Stimulated activated CD8-positive, alpha-beta memory T cell treated with anti-CD3 and anti-CD28 coated beads, Interleukin-2, amount 100 ng/mL, for 1 hour (primary cell): ENCODE measurements at places on chromosomes 11 and 22.

GRCh38 chr22:19843857-19844376, 10.8 kb downstream of the GNB1L start:
- no peak for DNase-seq

DNA sequence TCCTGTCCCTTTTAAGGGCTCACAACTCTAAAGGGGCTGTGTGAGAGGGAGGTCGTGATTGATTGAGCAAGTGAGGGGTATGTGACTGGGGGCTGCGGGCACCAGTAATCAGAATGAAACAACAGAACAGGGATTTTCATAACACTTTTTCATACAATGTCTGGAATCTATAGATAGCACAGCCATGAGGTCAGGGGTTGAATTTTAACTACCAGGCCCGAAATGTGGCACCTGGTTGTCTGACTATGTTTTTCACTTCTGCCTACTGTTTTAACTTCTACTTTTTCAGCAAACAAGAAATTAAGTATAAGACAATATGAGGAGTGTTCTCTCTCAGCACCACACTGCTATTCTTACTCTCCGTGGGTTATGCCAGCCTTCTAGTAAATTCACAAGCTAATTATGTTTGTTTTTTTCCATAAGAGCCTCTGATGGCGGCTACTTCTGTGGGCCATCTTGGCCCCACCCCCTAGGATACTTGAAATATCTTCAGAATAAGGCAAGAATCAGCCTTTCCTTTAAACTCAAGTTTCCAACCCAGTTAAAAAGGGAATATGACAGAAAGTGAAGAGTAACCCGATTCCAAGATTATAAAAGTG, 552.8 kb upstream of the CHORDC1 start:
- no peak for DNase-seq

DNA sequence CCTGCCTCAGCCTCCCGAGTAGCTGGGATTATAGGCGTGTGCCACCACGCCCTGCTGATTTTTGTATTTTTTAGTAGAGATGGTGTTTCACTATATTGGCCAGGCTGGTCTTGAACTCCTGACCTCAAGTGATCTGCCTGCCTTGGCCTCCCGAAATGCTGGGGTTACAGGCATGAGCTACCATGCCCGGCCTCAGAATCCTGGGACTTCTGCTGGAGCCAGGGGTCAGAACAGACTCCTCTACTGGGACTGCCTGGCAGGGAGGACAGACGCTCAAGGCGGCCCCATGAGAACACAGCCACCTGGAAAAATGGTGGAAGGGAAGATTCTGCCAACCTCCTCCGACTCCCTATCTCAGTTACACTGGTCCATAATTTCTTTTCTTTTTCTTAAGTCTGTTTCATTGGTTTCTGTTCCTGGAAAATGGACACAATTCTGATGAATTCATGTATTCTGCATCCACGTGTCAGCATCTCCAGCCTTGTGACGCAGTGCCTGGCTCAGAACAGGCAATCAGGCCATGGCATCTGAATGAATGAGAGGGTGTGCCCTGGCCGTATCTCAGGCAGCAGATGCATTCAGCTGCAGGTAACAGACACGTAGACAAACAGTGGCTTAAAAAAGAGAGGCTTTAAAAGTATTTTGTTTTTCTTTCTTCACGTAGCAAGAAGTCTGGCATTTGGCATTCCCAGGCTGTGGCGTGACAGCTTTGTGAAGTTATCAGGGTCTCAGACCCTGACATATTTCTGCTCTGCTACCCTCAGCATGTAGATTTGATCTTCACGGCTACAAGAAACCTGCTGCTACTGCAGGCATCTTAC, 4.8 kb downstream of the SMIM38 start:
- no peak for DNase-seq

GRCh38 chr22:21015466-21016006, 571 bp downstream of the P2RX6 start:
- no peak for DNase-seq

- no peak for DNase-seq
These were observed 922 bp upstream of the CSNK1E start for GRCh38 chr22:38317995-38318715.

- DNase-seq, result no peak
These were observed at the start of gene TCN1 for GRCh38 chr11:59866397-59866796. TSS of gene TCN1 (minus strand) at chr11:59866487. CDS start at chr11:59866470, 17 bp downstream.

DNA sequence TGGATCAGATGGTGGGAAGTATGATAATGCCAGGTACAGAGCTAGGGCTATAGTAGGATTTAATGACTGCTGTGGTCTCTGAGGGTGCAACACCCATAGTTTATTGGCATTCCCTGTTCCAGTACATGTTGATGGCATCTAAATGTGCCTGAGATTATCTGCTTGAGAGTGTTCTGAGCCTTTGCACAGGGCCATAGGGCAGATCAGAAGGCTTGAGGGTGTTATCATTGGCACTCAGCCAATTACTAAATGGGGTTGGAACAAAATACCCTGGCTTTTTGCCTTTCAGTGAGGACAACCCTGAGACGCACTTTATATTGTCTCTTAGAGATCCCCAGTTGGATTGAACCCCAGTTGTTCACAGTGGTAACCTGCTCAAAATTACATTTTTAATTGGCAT, 6.7 kb downstream of the SLC5A12 start:
- no peak for DNase-seq

DNA sequence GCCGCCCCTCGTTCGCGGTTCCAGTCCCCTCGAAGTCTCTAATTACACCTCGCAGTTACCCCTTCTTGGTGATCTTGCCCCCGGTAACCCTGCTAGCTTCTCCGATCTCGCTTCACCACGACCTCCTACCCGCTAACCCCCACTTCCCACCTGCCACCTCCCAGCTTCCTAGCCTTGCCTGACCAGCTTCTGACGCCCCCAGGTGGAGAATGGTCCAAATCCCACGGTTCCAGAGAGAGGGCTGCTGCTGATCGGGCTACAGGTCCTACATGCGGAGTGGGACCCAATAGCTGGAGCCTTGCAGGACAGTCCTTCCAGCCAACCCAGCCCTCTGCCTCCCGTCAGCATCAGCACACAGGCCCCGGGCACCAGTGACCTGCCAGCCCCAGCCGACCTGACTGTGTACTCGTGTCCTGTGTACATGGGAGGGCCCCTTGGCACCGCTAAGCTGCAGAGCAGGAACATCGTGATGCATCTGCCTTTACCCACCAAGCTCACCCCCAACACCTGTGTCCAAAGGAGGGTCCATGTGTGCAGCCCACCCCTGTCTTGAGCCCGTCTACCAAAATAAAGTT, 31.9 kb downstream of the RRP8 start:
- DNase-seq, result no peak

DNA sequence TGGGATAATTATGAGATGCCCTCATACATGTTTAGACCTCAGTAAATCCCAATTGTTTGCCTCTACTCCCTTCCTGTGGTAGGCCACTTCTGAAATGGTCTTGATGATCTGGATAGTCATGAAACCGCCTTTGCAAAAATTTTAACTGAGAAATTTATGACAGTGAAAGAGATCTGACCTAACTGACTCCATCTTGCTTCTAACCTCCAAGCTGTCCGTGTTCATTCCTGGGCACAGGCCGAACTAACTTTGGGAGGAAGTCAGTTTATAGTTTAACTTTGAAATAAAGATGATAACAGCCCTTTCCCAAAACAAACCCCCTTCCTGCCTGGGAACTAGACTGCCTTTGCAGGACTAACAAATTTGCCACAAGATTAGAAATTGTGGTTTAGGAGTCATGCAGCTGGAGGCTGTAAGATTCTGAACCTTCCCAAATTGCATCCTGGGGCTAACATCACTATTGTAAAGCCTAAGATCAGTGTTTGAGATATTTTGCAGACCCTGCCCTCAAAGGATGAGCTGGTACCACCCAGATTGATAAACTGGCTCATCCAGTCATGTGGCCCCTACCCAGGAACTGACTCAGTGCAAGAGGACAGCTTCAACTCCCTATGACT, 19.9 kb upstream of the CTR9 start:
- no peak for DNase-seq

- no peak for DNase-seq
These were observed 6.6 kb downstream of the TSPAN4 start for GRCh38 chr11:849104-849824.

GRCh38 chr22:36435516-36436415, 45.7 kb downstream of the TXN2 start:
- DNase-seq, result peak; percentile 44
